Pulmonary artery endothelial cell (primary cell): ENCODE measurements at places on chromosomes 11 and 22. TPM values are rescaled to one million over a fixed set of nuclear protein-coding genes. Genes with fewer than 3 reads are reported as not detected.

APOL1 gene
- 26.5 and 52.2 TPM in 2 replicates for total RNA-seq

MPPED2 gene
- total RNA-seq: not detected in 2 replicates

- no peak for DNase-seq
Measured at GRCh38 chr22:36351921-36352802, 35.6 kb downstream of the MYH9 start.

DNA sequence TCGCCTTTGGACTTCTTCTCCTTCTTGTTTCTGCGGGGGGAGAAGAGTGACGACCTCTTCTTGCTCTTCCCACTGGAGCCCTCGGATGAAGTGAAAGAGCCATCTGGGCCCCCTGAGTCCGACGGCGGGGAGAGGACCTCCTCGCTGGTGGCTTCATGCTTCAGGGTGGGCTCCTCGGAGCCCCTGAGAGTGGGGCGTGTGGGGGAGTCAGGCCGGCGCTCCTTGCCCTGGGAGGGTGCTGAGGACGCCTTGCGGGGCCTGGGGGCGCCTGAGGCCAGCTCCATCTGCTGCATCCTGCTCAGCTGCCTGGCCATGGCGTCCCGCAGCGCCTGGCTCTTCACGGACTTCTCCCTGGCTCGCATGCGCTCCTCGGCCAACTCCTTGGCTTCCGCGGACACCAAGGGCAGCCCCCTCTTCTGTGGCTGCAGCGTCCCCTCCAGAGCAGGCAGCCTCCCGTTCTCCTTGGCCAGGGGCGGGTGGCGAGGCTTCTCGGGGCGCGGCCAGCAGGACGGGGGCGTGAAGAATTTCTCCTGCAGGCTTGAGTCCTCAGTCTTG is 43.3 kb upstream of the BID start:
- no peak for DNase-seq

DNA sequence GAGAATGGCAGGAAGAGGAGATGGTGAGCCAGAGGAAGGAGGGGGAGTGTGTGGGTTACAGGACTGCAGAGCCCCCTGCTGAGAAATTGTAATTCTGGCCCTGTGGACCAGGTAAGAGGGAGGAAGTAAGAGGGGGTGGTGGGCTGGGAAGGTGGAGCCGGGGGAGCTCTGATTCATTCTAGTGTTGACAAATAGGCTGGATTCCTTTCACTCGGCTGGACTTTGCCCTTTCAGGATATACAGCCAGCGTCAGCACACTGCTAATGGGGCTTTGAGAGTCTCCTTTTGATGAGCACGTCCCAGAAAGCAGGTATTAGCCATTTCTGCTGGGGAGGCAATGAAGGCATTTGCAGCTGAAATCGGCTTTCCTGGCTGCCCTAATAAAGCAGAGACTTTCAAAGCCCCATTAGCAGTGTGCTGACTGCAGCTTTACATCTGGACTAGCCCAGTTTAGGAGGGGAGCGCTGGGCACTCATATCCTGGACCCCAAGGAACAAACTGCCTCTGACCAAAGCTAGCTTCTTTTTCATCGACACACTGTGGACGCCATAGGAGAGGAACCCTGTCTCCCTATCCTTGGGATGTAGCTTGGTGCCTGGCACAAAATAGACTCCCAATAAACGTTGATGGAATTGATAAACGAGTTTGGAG is 44.8 kb upstream of the CADM1 start:
- DNase-seq: no peak
